Femur (tissue), 1 donor: ENCODE measurements at places on chromosomes 3 and 15.

DNA sequence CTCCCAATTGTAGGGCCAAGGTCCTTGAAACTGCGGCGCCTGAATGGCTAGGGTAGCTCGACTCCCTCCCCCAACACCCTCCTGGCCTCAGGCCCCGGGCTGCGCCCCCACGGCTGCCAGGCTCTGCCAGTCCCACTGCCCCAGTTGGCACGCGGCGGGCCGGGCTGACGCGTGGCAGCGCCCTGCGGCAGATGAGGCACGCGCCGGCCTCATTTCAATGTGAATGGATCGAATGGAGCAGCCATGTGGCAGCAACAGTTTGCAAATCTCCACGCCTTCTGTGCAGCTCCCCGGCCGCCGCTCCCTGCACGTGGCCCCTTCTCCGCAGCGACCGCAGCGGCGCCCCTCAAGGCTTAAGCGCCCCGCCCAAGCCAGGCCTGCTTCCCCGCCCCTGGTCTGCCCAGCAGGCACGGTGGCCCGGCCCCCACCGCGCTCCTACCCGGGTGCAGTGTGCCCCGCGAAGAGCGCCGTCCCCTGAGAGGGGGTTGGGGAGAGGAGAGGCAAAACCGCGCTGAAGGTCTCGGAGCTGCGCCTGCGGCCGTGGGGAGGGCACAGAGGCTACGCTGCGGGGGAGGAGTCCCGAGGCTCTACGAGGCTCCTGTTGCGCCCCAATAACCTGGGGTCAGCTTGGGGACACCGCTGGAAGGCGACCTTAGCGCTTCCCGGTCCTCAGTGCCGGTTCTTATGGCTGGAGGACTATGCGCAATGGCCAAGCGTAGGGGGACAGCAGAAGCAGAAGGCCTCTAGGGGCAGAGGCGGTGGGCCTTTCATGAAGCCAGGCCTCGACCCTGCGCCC lies 3.1 kb upstream of the DLL4 start:
- peak; percentile 50 for DNase-seq

- no peak for DNase-seq
Observed at GRCh38 chr3:153573481-153573880, 411.5 kb downstream of the RAP2B start.

DNA sequence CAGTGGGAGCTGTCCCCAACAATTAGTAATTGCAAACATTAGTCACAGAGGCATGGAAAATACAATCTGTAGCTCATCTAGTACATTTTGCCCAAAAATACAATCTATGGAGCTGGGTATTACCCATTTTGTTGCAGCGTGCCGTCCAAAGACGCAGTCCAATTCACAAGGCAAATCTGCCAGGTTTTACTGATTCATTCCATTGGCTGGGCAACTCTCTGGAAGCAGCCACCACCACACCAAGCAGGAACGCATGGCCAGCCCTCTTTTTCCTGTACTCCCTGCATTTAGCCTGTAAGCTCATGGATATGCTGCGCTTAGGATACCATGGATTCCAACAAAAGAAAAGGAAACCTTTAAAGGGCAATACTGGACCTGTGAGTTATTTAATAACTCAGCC lies 60.5 kb upstream of the ARRDC4 start:
- DNase-seq, result no peak

DNA sequence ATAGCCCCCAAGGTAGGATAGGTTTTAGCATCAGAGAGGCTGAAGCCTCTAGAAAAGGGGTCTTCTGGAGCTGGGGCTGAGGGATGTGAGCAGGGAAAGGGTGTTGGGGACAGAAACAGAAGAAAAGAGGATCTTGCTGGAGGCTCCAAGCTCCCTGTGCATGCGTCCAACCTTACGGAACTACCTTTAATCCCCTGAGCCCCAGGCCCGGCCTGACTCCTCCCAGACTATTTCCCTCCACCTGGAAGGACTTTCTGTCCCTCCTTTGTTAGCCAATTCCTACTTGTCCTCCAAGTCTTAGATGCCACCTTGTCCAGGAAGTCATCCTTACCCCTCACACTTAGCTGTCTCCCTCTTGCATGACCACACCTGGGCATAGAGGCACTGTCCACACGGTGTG lies 50.0 kb upstream of the VPS8 start:
- DNase-seq, result no peak

- DNase-seq, result no peak
Observed at GRCh38 chr15:39239562-39239961, 341.3 kb upstream of the THBS1 start.

DNA sequence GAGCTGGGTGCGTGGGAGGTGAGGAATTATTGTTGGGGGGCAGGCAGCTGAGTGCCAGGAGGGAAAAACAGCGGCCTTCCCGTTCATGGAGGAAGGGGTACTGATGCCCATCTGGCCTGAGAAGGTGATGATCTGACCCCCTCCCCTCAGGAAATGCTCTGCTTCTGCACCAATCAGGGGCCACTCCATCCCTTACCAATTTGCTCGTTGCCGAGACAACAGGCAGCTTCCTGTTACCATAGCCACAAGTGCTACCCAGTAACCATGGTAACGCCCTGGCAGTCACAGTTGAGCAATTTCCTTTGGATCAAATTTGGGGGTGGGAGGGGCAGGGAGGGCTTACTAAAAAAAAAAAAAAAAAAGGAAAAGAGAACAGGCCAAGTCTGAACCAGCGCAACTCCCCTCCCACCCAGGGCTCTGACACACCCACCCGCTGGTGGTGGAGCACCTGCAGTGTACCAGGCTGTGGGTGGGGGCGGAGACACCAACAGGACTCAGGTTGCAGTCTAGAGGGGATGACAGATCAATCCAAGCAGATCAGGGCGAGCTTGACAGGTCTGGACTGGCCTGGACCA lies 13.7 kb downstream of the CELF6 start:
- DNase-seq, result no peak

- no peak for DNase-seq
Observed at GRCh38 chr3:173920386-173920785, 522.8 kb downstream of the NLGN1 start.

DNA sequence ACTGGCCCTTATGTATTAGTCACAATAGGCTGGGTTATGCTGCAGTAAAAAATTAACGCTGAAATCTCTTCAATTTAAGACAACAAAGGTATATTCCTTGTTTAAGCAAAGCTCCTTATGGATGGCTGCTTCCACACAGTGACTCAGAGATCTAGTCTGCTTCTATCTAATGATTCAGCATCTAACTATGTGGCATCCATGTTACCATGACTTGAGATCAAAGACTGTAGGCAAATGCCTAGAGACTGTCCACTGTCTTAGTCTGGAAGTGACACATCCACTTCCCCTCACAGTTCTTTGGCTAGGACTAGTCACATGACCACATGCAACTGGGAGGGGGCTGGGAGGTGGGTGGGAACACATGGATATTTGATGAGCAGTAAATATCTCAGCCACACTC lies 61.3 kb upstream of the PSMD6 start:
- no peak for DNase-seq

- DNase-seq, result no peak
Observed at GRCh38 chr3:120299403-120299802, 14.4 kb upstream of the GPR156 start.

GRCh38 chr15:71800190-71800589 lies 10.2 kb upstream of the NR2E3 start:
- DNase-seq, result no peak

DNA sequence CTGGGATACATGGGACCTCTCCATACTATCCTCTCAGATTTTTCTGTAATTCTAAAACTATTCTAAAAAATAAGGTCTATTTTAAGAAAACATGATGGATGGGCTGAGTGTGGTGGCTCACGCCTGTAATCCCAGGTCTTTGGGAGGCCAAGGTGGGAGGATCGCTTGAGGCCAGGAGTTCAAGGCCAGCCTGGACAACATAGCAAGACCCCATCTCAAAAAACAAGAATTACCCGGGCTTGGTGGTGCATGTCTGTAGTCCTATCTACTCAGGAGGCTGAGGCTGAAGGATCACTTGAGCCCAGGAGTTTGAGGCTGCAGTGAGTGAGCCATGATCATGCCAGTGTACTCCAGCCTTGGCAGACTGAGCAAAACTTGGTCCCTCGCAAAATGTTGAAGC lies 9.4 kb downstream of the ZNF639 start:
- no peak for DNase-seq

DNA sequence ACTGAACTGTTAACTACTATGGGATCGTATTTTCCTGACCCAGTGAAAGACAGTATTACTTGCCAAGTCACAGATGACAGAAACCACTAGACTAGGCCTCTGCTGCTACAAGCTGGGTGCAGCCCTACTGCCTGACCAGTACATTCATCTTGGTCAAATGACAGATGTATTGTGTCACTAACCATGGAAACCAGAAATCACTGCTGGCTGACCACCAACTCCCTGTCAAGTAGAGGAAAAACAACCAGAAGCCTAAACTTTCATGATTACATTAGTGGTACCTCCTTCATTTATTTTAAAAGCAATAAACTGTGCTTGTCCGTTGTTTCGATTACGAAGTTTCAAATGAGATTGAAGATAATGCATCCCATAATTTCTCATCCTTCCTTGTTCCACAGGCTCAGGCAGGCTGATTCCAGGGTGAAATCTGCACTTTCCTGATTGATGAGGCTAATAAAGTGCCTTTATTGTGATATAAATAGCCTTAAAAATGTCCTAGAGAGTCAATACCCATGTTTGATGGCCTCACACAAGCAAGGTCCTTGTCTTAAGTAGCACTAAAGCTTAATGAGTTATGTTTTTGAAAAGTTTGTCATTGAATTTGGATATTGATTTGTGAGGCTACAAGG lies 309.7 kb downstream of the LSAMP start:
- DNase-seq, result peak; percentile 69

DNA sequence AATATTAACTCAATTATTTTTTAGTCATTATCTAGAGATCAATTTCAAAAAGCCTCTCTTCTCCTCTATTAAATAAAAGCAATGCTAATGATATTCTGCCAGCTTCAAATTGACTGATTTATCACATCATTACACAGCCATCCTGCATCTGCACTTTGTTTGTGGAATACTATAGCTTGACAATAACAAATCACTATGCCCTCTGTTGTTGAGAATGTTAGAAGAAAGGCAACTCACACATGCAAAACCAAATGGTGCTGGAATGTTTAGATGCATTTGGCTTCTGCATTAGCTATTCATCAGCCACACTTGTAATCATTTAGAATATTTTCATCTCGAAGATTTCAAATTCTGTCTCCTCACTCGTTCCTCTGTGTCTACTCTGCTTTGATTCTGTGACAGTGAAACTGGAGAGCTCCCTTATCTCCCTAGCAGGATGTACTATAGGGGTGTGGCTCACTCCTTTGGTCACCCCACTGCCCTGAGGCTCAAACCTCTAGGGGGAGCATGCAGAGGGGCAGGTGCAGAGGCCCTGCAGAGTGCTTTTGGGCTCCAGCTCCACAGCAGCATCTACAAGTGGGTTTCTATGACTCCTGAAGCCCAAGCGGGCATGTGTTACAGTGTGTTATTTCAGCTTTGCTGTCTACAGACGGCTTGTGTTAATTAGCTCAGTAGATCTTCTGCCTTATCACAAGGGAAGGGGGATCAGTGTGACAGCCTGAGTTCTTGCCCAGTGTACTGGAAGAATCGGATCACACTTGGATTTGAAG lies 454.1 kb upstream of the BCHE start:
- DNase-seq, result no peak
